GM12864 (cell line): ENCODE measurements at places on chromosomes 16 and 17.

DNA sequence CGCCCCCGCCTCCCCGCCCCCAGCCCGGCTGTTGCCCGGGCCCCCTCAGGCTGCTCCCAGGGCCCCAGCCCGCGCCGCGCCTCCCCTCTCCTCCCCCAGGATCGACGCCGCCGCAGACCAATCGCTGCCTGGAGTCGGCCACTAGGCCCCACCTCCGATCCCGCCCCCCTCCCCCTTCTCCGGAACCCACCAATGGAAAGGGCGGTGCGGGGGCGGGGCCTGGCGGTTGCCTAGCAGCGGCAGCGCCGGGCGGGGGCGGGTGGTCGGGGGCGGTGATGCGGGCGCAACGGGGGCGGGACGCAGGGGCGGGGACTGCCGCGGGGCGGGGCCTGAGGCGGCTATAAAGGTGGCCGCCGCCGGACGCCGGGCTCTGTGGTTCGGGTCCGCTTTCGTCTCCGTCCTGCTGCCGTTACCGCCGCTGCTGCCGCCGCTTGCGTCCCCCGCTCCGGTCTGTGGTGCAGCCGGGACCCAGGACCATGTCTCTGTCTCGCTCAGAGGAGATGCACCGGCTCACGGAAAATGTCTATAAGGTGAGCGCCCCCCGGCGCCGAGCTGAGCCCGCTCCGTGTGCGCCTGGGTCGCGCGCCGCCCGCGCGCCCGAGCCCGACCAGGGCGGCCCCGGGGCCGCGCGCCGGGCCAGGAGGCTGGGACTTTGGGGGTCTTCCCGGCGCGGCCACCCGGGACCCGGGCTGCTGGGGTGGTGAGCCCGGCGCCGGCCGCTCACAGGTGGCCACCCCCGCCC, at the start of gene BAIAP2:
Gene BAIAP2 (plus strand): TSS at position 373 of the 742 bp plus-strand sequence. CDS start 104 bp downstream, at position 477.
- peak; percentile 64 for DNase-seq

- no peak for DNase-seq
These were observed 1.6 kb downstream of the HIC1 start for GRCh38 chr17:2056206-2057174.

- no peak for DNase-seq
These were observed 41.8 kb downstream of the NOL11 start for GRCh38 chr17:67759355-67760171.

DNA sequence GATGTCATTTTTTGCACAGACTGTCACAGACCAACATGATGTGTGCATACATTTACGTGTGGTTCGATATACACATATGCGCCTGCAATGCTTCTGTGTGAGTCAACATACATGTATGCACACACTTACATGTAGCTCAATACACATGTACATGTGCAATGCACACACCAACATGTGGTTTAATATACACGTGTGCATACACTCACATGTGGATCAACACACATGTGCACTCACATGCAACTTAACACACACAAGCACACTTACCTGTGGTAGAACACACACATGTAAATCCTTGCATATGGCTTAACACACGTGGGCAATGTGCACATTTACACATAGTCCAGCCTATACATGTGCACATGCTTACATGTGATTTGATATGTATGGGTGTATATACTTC, 97.5 kb downstream of the CYLD start:
- no peak for DNase-seq

DNA sequence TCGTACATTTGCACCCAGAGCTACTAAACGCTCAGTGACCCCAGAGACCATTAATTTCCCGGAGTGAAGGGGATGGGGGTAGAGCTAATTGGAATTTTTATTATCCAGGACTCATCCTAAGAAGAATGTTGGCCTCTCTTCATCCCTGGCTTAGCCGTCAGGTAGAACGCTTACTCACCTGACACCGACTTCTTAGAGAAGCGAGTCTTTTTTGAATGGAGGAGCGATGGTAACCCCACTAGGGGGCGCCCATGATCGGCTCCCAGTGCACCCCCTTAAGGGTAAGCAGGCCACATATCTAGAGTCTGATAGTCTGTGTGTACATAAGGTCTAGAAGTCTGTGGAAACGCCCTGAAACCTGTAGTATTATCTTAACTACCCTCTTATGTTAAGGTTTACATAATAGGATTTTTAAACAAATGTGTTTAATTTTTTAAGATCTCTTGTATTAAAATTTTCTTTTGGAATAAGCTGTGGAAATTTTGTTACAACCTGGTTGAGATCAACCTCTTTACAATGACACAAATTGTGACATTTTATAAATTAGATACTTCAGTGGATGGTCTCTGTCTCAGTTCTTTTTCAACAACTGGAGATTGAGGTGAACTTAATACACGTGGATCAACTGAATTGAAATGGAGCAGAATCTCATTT, 229.8 kb downstream of the CPPED1 start:
- no peak for DNase-seq

GRCh38 chr16:86955136-86955855, 361.9 kb downstream of the C16orf95 start:
- DNase-seq: no peak
